Hippocampal formation (tissue), 2 donors: ENCODE measurements at places on chromosomes 2 and 18.

GRCh38 chr2:69483024-69483423 lies 45.8 kb upstream of the NFU1 start:
- no peak for DNase-seq

GRCh38 chr2:125942585-125943424 lies 713.2 kb upstream of the GYPC start:
- DNase-seq, result no peak

DNA sequence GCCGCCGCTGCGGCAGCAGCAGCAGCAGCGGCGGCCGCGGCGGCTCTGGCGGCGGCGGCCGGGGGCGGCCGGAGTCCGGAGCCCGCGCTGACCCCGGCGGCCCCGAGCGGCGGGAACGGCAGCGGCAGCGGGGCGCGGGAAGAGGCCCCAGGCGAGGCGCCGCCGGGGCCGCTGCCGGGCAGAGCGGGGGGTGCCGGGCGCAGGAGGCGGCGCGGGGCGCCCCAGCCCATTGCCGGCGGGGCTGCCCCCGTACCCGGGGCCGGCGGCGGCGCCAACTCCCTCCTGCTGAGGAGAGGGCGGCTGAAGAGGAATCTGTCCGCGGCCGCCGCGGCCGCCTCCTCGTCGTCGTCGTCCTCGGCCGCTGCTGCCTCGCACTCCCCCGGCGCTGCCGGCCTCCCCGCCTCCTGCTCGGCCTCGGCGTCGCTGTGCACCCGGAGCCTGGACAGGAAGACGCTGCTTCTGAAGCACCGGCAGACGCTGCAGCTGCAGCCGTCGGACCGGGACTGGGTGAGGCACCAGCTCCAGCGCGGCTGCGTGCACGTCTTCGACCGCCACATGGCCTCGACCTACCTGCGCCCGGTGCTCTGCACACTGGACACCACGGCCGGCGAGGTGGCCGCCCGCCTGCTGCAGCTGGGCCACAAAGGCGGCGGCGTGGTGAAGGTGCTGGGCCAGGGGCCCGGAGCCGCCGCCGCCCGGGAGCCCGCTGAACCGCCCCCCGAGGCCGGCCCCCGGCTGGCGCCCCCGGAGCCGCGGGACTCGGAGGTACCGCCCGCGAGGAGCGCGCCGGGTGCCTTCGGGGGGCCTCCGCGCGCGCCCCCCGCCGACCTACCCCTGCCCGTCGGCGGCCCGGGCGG lies 646 bp downstream of the PHLPP1 start:
- no peak for DNase-seq

- DNase-seq, result no peak
Measured at GRCh38 chr2:62304429-62305417, 108.8 kb downstream of the B3GNT2 start.

DNA sequence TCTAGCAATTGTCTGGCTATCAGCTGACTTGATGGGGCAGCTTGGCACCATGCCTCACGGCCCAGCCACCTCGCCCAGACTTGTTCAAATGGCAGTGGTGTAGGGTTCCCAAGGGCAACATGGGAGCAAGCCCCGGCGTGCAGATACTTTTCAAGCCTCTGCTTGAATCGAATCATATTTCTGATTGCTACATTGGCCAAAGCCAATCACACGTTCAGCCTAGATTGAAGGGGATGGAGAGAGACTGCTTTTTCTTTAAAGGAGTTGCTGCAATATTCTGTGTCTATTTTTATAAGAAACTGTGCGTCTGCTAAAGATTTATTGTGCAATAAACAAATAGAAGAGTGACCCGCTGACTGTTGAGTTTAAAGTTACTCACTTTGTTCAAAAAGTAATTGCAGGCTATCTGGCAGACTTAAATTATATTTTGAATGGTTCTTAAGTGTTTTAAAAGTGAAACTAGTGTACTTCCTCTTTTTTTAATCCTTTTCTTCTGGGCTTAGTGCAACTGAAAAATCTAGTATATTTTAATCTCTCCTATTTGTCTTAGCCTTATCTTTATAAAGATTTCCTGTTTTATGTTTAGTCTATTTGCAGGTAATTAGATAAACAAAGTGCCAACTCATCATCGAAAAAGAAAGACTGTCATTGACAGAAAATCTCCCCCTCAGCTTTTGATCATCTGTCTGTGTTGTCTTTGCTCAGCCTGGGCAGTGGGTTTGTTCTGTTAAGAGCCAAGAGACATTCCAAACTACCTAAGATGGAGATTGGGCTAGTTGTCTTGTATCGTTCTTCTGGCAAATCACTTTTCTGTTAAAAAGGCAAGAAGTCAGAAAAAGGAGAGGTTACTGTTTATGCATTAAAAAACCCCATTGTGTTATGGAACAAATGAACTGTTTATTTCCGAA lies 156.1 kb downstream of the TPGS2 start:
- DNase-seq, result no peak

DNA sequence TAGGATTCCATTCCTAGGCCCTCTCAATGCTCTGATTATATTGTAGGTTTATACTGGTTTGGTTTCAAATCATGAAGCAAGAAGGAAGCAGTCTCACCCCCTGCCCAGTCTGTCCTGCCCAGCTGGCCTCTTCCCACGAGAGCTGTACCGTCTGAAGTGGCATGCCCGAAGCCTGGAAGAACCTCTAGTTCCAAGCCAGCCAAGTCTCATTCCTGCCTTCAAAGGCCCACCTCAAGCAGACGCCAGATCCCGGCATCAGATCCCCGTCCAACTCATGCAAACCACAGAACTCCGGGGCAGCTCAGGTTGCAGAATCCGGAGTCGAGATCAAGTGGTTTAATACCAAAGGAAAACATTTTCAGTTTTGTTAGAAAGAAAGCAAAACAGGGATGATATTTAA lies 234.4 kb downstream of the LPIN1 start:
- DNase-seq, result no peak

DNA sequence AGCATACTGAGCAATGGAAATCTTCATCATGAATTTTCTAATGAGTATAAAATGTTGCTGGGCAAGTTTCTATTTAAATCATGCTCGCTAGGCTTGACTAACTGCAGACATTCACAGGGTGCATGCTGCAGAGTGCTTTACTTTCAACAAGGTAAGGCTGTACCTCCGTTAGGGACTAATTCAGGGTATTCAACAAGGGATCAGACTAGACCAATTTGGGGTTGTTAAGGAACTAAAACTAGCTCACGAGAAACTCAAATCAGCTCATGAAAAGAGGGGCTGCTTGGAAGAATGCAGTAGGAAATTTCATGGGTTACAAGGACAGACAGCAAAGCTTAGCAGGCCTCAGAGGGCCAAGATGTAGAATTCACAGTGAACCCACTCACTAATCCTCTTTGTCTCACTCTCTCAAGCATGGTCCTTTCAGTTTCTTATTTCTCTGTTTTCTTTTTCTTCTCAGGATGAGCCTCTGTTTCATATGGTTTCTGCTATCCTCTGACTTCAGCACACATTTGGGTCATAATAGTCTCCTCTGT lies 2.2 kb downstream of the MYO3B start:
- DNase-seq, result no peak

DNA sequence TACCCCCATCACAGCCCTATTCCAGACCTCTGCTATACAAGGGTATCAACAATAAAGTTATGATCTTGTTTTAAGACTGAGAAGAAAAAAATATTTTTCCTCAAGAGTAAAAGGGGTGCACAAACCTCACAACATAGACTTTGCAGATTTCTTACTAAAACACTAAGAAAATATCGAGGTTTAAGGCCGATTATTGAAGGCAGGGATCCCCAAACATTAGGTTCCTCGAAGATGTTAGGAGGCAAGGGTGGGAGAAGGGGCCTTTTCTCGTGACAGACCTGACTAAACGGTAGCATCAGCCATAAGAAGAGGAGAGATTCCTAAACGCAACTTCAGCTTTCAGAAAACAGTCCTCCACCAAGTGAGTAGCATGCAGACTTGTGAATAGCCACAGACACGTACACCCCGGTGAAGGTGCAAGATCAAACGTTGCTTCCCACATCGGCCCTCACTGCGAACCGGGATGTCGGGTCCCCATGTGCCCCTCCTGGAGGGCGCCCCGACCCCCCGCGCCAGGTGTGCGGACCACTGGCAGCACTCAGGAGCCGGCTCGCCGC lies 678 bp downstream of the PIAS2 start:
- DNase-seq, result peak; percentile 54

DNA sequence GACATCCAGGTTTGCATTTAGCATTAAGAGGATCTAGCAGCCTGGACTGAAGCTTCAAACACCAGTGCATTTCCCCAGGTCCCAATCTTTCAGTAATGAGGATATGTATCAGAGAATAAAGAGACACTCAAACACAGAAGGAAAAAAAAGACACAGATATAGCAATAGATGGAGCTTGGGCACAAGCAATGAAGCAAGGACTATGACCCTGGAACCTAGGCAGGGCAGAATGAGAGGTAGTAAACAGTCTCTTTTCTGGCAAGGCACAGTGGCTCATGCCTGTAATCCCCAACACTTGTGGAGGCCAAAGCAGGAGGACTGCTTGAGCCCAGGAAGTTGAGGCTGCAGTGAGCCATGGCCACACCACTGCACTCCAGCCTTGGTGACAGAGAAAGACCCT lies 80.7 kb upstream of the HNRNPA3 start:
- no peak for DNase-seq

- no peak for DNase-seq
Measured at GRCh38 chr2:113124181-113124961, 3.0 kb upstream of the IL1RN start.

- DNase-seq, result no peak
Measured at GRCh38 chr18:23433360-23433759, 19.7 kb upstream of the RIOK3 start.

DNA sequence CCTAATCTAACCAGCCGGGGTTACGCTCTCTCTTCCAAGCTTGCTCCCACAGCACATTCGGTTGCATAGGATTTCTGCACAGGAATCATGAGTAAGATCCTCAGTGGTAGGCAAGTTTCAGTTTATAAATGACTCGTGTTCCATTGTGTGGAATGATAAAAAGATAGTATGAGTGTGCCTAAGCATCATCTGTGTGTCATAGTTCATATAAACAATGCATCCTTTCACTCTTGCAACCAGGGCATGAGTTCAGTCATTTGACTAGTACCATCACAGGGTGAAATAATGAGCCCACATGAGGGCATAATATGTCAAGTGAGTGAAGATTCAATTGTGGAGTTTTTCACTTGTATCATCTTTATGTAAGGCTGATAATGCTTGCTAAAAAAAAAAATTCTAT lies 417.1 kb upstream of the CDH2 start:
- DNase-seq, result no peak

DNA sequence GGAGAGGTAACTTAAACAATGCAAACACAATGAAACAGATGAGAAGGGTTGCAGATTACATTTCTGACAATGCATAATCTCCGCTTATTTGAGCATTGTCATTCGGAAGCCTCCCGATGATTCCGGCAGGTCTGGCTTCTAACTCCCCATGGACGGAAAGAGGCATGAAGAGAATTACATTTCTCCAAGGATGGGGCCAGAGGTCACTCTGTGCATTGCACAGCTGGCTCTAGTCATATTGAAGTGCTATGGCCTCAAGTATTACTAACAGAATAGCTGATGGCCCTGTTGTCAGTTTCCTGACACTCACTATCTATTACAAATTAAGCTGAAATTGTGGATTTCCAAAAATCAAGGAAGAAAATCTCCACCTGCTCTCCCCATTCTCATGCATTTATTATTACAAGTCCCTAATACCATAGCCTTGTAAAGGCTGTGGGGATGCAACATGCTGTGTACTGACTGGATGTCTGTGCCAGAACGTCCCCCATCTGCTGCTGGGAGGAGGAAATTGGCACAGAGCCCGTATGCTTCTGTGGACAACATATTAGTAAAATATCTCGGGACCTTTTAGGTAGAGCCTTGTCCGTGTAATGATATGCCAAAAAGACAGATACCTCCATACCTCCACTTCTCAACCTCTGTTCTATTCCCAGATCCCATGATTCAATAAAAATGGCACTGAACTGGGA lies 168.1 kb downstream of the SETBP1 start:
- no peak for DNase-seq

- no peak for DNase-seq
Measured at GRCh38 chr2:126220331-126220730, 435.6 kb upstream of the GYPC start.
